A673 (cell line): ENCODE measurements at places on chromosomes 12 and 14. TPM values are rescaled to one million over a fixed set of nuclear protein-coding genes. Genes with fewer than 3 reads are reported as not detected.
A peak's percentile ranks its signal among the peaks of the same experiment; 100 is the strongest.

GRCh38 chr12:93743999-93744689, 67.0 kb downstream of the CRADD start:
- DNase-seq = no peak

DNA sequence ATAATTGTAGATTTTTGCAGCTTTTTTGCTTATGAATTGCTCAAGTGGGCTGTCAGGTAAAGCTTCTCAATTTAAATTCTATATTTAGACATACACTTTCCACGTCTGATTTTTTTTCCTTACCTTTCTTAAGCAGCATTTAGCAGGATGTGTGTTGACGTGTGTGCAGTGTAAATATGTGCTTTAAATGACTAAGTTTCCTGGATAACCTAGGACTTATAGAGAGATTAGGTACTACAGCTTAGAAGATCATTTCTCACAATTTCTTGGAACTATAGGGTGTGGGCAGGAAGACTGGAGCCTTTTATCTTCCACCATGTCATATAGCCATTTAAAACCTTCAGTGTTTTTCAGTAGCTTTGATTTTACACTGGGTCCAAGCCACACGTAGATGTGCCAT, 263.5 kb downstream of the NOVA1 start:
- DNase-seq = no peak

DNA sequence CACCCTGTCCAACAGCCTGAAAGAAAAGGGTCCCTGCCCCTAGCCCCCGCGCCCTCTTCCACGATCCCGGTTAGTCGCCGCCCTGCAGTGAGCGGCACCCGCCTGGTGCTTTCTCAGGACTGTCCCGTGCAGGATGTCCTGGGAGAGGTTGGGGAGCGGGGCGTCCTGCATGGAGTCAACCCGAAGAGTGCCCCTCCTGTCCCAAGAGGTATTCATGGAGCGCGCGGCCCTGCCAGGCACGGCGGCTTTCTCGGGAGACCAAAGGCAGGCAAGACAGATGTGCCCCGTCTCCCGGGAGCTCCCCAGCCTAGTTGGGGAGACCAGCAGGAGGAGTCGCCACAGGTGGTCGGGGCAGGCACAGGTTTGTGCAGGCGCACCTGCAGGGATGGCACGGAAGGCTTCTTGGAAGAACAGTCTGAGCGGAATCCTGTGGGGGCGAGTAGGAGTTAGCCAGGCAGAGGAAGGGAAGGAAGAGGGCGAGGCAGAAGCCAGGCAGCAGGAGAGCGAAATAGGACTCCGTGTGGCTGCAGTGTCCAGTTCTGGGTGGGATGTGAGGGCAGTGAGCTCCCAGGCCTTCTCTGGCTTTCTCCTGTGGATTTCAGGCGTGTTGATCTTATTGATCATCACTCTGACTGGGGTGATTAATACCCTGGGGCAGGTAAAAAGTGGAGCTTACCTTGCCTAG, 723 bp downstream of the SIVA1 start:
- DNase-seq = no peak

- no peak for DNase-seq
Measured at GRCh38 chr12:16349131-16349460, 1.7 kb downstream of the MGST1 start.

DNA sequence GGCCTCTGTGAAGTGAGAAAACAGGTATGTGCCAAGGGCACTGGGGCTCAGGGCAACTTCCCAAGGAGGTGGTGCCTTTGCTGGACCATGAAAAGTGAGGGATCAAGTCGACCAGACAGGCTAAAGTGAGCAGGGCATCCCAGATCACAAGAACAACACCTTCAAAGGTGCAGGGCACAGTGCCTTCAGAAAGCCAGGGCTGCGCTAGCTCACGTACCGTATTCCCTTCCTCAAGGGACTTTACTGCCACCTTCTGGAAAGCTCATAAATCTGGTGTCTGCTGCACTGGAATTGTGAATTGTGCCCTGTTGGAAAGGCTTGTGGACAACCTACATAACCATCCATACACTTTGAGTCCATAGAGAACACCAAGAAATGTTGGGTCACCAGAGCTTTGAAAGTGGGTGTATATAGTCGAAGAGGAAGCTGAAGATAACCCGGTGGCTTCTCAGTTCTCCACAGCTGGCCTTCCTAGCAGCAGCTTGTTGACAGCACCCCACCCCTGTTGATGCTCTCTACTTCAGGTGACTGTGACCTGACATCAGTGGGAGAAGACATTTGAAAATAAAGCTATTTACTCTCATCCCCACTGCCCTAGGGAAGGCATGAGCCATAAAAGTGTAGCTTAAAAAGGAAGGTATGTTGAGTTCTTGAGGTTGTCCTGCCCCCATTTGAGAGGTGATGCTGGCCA, 24.5 kb downstream of the FIGNL2 start:
- peak; percentile 82 for DNase-seq

DNA sequence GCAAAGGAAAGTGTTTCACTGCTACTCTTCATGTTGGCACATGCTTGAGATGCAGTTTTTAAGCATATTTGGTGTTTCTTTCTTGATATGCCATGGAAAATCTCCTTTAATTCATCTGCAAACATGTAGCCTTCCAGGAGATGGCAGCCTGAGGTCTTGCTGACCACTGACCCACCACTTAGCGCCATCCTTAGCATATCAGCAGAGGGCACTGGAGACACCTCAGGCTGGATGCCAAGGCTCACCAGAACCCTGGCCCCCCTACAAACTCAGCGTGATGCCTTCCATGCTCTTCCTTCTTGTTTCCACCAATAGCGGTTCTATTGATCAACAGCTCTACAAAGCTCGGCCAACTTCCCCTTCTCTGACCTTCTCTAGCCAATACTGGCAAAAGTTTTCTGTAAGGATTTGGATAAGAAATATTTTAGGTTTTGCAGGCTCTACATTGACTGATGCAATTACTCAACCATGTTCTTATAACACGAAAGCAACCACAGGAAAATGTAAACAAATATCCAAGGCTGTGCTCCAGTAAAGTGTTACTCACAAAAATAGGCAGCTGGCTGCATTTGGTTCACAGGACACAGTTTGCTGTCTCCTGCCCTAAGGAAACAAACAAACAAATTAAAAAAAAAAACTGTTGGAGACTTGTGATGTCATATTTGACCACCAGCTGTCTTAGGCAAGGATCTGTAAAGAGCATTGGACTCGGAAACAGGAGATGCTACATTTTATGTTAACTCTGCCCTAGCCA, 209.7 kb downstream of the SLC15A4 start:
- no peak for DNase-seq

GRCh38 chr14:99674776-99675381, 9.2 kb upstream of the CYP46A1 start:
- DNase-seq = no peak

GRCh38 chr12:127550271-127550670, 716.7 kb upstream of the TMEM132C start:
- no peak for DNase-seq

DNA sequence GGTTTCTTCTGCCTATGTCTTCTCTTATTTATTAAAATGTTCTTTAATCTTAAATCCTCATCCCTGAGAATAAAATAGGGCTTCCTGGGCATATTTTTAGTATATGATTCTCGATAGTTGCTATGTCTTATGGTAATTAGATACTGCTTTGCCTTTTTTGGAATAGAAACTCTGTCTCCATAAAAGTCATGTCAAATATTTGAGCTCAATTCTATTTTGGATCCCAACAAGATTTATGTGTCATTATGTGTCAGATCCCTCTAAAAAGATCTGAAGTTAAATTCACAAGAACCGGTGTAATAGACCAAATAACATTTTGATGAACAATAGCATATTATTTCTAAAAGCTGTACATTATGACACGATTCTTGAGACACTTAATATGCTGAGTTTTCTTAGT, 312.5 kb upstream of the PDE3A start:
- no peak for DNase-seq

The RERGL gene
- not detected in 2 replicates for total RNA-seq

The ZDHHC22 gene
- total RNA-seq = 0.09 and 0.60 TPM in 2 replicates

The FAM186B gene
- 0.19 and 0.20 TPM in 2 replicates for total RNA-seq

The SYT1 gene
- total RNA-seq = 79.4 and 80.9 TPM in 2 replicates

- no peak for DNase-seq
Measured at GRCh38 chr12:124461851-124462623, 105.4 kb downstream of the NCOR2 start.

GRCh38 chr14:50521912-50522341, 10.4 kb downstream of the MAP4K5 start:
- DNase-seq = no peak

- DNase-seq = no peak
Measured at GRCh38 chr14:77647853-77648252, 31.4 kb upstream of the SPTLC2 start.

DNA sequence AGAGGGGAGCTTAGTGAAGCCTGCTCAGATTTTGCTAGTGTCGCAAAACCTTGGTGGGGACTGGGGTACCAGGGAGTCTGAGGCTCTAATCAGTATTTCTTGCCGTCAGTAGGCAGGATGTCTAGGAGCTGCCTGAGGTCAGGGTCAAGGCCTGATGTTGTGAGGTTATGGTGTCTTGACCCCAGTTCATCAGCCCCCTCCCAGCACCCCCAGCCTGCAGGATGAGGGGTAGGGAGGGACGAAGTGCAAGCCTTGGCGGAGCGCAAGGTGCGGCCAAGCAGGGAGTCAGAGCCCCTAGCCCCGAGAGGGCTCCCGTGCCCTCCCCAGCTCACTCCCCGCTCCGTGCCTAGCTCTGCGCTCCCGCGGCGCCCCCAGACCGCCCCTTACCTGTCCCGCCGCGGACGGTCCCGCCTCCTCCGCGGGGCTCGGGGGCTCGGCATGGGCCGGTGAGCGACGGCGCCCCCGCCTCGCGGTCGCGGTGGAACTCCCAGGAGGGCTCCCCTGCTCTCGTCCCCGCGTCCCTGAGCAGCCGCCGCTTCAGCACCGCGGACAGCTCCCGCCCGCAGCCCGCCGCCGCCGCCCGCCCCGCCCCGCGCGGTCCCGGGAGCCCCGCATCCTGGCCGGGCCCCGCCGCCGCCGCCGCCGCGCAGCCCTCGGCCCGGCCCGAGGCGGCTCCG, 347 bp downstream of the SYNDIG1L start:
- peak; percentile 50 for DNase-seq

DNA sequence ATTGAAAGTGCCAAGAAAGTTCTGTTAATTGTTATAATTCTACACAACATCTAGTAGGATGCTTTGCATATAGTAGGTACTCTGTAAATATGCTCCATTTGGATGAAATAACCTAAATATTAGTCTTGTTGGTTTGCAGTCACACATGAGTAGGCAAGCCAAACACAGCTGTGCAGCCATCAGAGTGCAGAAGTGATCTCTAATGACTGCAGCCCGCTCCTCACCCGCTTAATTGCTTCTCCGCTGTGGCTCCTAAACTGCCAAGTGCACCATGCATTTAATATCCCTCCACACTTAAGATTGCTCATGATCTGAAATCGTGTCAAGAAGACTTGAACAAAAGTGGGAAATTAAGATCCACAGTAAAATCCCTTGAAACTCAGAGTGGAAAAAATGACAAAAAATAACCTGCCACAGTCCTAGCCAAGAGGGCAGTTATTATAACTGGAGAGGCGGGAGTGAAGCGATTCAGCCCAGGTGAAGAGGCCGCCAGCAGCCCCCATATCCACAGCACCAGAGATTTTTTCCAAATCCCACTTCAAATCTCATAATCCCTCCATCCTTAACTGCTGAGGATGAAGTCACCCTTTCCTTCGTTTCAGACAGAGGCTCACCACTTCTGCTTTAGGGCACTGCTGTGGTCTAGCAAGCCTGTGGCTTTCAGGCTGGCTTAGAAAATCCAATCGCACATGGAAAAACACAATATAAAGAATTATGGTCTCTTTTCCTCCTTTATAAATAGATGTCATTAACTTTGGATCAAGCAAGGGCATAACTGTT, 69.5 kb downstream of the TMEM30B start:
- DNase-seq = no peak

DNA sequence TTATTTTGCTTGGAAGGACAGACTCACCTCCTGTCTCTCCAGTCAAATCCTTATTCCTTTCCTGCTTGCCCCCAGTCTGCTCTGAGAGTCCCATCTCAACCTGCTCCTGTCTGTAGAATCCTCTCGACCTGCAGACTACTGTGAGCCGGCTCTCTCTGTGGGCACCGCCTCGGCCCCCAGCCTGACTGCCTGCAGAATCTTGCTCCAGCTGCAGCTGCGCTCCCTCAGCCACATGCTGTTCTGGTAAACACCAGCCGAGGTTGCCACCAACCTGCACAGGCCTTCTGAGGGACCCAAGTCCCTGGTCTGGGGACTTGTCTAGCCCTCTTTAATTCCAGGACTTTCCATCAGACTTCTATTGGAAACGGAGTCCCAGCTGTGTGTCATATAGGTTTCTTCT, 44.8 kb upstream of the PRMT8 start:
- no peak for DNase-seq

DNA sequence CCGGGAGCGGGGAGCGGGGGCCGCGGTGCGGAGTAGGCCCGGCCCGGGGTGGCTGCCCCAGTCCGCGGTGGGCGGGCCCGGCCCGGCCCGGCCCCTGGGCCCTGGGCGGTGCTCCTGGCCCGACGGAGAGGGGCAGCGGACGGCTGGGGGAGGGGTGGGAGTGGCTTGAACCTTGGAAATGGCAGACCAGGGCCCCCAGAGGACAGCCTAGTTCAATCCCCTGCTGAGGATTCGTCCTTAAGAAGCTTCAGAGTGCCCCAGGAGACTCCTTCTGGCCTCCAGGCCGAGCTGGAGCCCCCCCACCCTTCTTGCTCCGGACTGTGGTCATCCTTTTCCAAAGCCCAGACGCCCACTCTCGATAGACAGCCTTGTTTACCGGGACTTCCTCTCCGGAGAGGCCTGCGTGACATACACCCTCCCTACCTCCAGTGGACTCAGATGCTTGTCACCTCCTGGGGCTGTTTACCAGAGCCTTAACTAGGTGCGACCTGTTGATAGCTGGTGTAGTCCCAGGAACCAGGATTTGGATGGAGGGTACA, 458 bp downstream of the KHNYN start:
- peak; percentile 26 for DNase-seq

The LMO3 gene
- 36.2 and 37.6 TPM in 2 replicates for total RNA-seq

The FGF23 gene
- not detected in 2 replicates for total RNA-seq

GRCh38 chr14:34030864-34031263, 80.0 kb upstream of the EGLN3 start:
- no peak for DNase-seq

The CLEC4D gene
- total RNA-seq = not detected in 2 replicates

- no peak for DNase-seq
Measured at GRCh38 chr14:33728010-33728498, 222.8 kb downstream of the EGLN3 start.

GRCh38 chr14:52078095-52078531, 9.3 kb upstream of the NID2 start:
- DNase-seq = no peak

- no peak for DNase-seq
Measured at GRCh38 chr14:74645756-74646470, 33.9 kb upstream of the LTBP2 start.

The LRTM2 gene
- not detected in 2 replicates for total RNA-seq

DNA sequence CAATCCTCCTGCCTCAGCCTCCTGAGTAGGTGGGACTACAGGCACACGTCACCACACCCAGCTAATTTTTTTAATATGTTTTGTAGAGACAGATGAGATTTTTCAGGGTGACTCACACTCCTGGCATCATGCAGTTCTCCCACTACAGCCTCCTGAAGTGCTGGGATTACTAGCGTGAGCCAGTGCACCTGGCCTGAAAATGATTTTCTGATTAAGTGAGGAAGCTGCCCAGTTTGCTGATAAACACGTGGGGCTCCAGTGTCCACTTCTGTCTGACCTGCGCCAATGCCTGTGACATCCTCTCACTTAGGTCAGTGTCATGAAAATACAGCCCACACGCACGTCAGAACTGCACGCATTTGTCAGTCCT, 37.0 kb upstream of the SFSWAP start:
- DNase-seq = no peak
